GF-D8 (cell line): ENCODE measurements at places on chromosomes 7 and 10.

- no peak for DNase-seq
These were observed 83.0 kb downstream of the C1GALT1 start for GRCh38 chr7:7265081-7266075.

GRCh38 chr7:40965016-40965415 lies 737.9 kb downstream of the INHBA start:
- no peak for DNase-seq

DNA sequence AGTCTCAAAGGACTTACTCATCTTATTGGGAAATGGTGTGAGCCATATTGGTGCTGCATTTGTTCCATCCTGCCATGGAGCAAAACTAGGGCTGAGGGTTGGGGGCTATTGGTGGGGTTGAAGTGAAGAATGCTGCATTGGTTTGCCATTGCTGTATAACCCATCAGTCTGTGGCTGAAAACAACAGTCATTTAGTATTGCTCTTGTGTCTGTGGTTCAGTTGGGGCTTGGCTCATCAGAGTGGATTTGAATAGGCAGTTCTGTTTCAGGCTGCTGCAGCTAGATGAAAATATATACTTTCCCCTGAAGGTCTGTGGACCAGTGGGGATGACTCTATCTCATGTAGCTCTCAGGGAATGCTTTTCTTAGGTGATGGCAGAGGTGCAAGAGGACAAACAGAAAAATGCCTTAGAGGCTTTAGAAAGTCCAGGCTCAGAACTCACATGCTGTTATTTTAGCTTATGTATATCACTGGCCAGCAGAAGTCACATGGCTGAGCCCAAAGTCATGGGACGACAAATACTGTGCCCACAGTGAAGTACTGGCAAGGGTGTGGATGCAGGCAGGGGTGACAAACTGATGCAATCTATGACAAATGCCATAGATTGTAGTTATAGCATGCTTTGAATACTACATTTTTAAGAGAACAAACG lies 15.2 kb upstream of the EXOC6 start:
- DNase-seq = no peak

DNA sequence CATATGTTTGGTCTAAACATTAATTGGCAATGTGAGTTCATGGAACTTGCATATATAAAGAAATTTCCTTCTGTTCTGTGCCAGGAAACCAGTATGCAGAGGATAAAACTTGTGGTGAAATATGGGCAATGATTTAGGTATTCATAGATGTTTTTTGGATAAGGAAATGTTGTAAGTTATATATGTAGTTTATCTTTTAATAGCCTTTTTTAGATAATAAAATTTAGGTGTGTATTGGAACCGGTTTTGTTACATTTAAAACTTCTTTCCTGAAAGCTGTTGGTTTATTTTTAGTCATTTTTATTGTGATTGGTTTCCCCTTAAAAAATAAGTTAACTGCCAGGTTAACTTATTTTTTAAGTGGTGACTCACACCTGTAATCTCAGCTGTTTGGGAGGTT lies 22.1 kb downstream of the TAX1BP1 start:
- DNase-seq = no peak

DNA sequence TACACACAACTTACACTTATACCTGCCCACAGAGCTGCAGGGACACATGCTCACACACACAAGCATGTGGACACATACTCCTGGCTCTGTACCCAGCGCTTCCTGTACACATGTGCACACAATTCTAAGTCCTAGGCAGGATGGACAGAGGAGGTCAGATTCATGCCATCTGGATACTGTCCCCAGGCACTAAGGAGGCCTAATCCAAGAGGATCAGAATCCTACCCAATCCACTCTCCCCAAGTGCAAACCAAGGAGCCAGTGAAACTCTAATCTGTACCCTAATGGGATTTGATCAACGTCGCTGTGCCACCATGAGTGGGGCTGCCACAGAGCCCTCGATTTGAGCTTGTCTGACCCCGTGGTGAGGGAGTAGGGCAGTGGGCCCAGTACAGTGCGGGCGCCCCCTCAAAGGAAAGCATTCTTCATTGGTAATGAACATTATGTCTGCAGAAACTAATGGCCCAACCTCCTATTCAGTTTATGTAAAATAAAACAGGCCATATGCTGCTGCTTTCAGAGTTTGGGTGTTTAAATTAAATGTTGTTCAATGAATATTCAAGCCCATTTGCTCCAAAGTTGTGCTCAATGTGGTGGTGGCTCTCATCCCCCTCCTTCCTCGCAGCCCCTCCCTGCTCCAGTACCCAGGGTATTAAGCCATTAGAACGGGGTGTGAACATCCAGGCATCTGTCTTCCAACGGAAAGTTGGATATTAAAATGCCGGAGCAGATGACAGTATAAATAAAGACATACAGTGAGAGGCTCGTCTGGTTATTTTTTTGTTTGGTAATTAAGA lies 26.4 kb downstream of the RPS24 start:
- no peak for DNase-seq

DNA sequence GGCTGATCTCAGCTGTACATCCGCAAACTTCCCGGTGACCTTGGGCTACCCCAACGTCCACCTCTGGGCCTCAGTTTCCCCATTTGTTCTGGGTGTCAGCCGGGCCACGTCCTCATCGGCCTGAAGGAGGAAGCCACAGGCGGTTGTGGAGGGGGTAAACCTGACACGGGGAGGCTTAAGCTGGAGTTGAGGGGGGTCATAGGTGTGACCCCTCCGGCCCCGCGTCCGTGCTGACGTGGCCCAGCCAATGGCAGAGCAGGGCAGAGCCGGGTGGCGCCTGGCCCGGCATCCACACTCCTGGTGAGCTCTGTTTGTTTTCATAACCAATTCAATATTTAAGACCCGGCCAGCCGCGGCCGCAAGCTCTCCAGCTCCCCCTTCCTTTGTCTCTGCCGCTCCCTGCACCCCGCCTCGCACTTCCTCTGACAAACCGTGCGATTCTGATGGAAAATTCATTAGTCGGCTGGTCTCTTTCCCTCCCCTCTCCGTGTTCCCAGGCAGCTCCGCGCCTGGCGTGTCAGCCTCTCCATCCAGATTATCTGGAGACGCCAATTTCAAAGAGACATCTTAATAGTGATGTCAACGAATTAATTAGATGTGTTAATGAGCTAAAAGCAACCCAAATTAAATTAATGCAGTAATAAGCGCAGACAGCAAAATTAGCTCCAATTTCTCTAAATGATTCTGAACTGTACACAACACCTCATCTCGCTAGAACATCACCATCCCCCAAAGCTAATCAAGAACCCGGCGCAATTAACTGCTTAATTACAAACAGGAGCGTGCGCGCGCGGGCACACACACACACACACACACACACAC lies 55.4 kb downstream of the MICALL2 start:
- no peak for DNase-seq

DNA sequence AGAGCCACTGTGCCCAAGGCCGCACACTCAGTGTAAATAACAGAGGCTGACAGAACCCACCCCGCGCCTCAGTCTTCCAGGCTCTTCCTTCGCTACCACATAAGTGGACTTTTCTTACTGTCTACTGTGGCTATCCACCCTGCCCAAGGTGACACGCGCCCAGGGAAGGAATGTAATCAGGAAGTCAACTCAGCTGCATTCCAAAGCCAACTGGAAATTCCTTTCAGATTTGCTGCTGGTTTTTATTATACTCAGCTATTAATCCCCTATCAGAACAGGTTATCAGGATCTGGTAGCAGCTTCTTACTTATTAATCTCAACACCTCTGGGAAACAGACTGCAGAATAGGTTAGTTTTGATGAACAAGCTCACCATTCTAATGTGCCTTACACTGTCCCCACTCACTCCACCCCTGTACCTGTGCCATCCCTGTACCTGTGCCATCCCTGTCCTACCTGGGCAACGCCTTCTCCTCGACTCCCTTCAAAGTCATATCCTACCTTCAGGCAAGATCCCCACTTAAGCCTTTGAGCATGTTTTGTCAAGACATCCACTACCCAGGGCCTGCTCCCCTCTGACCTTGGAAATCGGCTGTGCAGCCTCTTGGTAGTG lies 90.7 kb downstream of the NHLRC2 start:
- no peak for DNase-seq

DNA sequence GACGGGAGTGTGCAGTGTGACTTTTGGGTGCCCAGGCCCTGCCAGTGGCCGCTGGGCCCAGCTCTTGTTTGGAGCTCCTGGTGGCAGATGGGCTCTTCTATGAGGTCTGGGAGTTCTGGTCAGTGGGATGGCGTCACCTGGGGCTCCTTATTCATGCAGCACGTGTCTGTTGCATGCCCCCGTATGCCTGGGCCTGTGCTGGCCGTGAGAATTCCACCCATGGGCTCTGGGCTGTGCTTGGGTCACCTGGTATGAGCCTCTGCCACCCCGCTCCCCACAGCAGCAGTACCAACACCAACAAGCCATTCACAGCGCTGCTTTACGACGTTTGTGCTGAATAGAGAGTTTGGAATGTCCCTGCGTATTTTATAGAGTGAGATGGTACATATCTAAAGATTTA lies 27.1 kb downstream of the INPP5A start:
- DNase-seq = no peak
